Motor neuron (in vitro differentiated cells): ENCODE measurements at places on chromosomes 13 and 19.

- no peak for ATAC-seq
Measured at GRCh38 chr13:98307463-98308085, 130.5 kb upstream of the RNF113B start.

- ATAC-seq = no peak
Measured at GRCh38 chr13:102606537-102607309, 9.9 kb downstream of the TPP2 start.

GRCh38 chr13:100273552-100273951 is 184.7 kb downstream of the PCCA start:
- ATAC-seq = no peak

- no peak for ATAC-seq
Measured at GRCh38 chr19:8167985-8168384, 18.6 kb upstream of the FBN3 start.

DNA sequence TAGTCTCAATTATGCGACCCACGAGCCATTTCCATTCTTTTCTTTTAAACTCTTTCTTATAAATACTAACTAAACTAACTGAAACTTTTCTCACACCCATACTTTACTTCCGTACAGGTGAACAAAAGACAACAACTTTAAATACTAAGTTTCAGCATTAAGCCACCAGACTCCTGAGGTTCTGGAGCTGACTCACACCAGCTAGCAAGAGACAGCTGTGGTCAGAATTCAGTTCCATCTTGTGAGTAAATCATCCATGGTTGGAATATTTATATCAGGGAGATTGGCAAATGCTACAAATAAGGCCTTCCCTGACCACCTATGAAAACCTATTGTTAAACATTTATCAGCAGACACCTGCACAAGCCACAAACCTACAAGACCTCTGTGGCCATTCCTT is 897.0 kb downstream of the EFNB2 start:
- ATAC-seq = no peak

DNA sequence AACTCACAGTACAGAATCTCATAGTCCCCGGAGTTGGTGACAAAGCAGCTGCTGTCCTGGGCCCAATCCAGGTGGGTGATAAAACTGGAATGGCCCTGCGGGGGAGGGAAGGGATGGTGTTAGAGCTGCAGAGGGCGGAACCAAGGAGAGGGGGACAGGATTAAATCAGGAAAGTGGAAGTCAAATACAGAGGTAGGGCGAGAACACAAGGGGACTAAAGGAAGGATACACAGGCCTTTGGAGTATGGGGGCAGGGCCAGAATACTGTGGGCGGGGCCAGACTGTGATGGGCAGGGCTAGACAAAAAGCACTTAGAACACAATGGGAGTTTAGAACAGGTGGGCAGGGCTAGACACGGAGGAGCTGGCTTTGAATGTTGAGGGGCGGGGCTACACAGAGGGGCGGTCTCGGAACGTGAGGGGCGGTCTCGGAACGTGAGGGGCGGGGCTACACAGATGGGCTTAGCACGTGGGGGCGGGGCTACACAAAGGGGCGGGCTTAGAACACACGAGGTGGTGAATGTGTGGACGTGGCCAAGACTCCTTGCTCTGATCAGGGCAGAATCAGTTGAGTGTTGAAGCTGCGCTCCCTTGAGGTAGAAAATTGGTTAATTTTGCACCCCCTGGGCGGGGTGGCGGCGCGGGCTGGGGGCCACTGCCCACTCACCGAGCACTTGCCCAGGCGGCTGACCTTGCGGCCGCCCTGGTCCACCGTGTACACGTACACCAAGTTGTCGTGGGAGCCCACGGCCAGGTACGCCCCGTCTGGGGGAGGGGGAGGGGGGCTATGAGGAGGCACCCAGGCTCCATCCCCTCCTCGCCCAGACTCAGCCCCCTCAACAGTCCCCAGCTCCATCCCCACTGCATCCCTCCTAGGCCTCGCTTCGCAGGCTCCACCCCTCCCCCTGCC is 14.0 kb upstream of the GPR4 start:
- ATAC-seq = peak; percentile 92
